ENCODE measurements at places on chromosomes 7 and 10. TPM values are rescaled to one million over a fixed set of nuclear protein-coding genes. Genes with fewer than 3 reads are reported as not detected.

Gene GIMAP4
- total RNA-seq: 43.9 TPM

Gene ZNF425
- total RNA-seq: 4.9 TPM

Gene CFAP70
- 2.2 TPM for total RNA-seq

Gene NCF1
- total RNA-seq: 0.37 TPM

Gene RBM20
- 2.3 TPM for total RNA-seq

Gene MNX1
- total RNA-seq: not detected

Gene RNF32
- 1.0 TPM for total RNA-seq

Gene TRAPPC14
- 5.4 TPM for total RNA-seq
